ENCODE measurements at places on chromosomes 4 and X.

DNA sequence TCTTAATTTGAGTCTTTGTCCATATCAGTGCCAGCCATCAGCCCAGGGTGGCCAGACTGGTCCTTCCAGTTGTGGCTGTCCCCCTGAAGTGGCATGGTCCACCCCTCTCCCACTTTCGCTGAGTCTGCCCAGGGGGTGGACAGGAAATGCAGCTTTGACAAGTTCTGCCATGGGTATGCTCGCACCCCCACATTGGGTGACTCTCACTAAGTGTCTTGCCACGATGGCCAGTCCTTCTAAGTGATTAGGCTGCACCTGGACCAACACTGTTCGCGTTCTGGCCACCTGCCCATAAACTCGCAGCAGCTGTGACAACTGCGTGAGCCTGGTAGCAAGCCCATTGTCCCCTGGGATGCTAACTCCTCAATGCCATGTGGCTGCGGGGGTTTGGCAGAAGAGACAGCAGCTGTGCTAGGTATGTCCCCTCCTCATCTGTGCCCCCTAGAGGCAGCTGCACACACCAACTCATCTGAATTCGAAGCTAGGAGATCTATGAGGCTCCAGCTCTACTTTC, 10.0 kb upstream of the LNX1 start:
- no peak for DNase-seq

DNA sequence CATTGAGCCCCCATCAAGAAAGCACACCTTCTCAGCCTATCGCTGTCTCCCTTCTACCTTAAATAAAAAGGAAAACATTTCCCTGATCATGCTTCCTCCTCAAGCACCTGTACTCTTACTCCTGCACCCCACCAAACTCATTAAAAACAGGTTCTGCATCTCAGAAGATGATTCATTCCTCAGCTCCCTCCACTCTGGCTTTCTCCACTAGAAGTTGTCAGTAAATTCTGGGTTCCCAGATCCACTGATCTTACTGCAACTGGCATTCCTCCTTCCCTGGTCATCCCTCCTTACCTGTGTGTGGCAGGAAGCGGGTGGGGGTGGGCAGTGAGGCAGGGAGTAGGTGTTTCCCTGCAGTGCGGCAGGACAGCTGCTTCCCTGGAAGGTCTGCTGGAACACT, 108.8 kb downstream of the GPR143 start:
- DNase-seq: no peak

DNA sequence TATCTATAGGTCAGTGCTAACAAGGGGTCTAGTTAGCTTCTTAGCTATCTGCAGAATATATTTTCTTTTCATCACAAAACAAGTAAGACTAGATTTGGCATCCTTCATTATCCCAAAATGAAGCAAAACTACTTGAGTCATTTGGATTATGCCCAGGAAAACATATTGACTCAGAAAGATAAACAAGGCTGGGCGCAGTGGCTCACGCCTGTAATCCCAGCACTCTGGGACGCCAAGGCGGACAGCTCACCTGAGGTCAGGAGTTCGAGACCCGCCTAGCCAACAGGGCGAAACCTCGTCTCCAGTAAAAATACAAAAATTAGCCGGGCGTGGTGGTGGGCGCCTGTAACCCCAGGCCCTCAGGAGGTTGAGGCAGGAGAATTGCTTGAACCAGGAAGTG, 18.0 kb upstream of the MND1 start:
- no peak for DNase-seq

DNA sequence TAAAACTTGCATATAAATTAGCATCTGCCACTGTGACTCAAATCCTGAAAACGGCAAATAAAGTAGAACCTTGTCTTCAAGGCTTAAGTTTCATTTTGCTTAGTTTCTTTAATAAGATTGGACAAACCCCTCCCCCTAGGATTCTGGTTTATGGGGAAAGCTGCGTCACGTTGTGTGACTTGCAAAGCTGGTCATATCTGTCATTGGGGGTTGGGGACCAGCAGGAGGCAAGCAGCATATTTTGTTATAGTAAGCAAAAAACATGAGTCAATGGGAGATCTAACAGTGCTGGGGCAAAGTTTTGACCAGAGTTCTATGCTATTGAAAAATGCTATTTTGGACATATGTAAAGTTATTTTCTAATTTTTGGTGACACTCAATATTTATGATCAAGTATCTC, 407.3 kb downstream of the PCDH18 start:
- DNase-seq: no peak

- DNase-seq: no peak
Observed at GRCh38 chr4:8696369-8697127, 104.0 kb downstream of the CPZ start.

GRCh38 chr4:139556724-139557555, 921 bp upstream of the SETD7 start:
- DNase-seq: peak; percentile 51

Data from T-cell (primary cell).